ENCODE measurements at places on chromosomes 7 and 10. TPM values are rescaled to one million over a fixed set of nuclear protein-coding genes. Genes with fewer than 3 reads are reported as not detected.

GRCh38 chr10:34704526-34705184, 110.4 kb downstream of the PARD3 start:
- peaks cover 11% of the 10 kb centered on the region for H3K27me3 ChIP-seq
- H3K36me3 ChIP-seq: no peaks in the 10 kb centered on the region
- peaks cover 5% of the 10 kb centered on the region for H3K4me1 ChIP-seq

C10orf90 gene
- not detected for total RNA-seq

- DNase-seq: no peak
- no peaks in the 10 kb centered on the region for H3K27me3 ChIP-seq
- peaks cover 49% of the 10 kb centered on the region for H3K36me3 ChIP-seq
- H3K27ac ChIP-seq: no peak overlapping the region
- H3K4me1 ChIP-seq: no peaks in the 10 kb centered on the region
These were observed 18.1 kb downstream of the CEP55 start for GRCh38 chr10:93514521-93514920.

- H3K4me3 ChIP-seq: no peak overlapping the region
- H3K27ac ChIP-seq: no peak overlapping the region
- H3K36me3 ChIP-seq: no peaks in the 10 kb centered on the region
These were observed 81.2 kb downstream of the SLC16A9 start for GRCh38 chr10:59628456-59628855.

DNA sequence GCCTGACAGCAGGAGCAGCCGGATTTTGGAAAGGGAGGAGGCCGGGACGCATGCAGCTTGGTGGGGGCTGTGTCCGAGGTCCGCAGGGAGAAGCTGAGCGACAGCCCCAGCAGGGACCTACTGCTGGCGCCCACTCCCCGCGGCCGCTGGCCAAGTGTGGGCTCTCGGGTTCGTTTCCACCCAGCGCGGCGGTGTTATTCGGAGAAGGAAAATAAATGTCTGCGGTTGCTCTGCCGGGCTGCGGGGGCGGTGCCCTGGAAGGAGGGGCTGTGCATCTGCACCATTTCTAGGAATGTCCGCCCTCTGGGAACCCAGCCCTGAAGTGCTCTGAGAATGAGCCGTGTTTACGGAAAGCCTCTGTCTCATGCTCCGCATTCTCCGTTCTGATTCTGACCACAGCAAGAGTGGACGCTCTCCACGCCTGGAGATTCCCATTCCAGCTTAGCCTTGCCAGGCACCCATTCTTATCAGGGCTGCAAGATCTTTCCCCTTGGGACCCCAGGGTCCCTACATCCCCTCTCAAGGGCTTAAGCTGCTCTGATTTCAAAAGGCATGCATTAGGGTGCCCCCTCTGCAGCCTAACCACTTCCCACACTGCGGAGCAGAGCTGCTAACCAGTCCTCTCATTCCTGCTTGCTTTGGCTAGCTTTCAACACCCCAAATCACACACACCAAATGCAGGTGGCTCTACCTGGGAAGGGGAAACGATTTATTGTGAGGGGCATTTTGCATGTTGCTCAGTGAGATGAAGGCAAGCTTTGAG, 256.6 kb upstream of the GLI3 start:
- no peak overlapping the region for H3K4me3 ChIP-seq
- H3K27ac ChIP-seq: no peak overlapping the region
- no peaks in the 10 kb centered on the region for H3K36me3 ChIP-seq
- peaks cover 4% of the 10 kb centered on the region for H3K4me1 ChIP-seq

DNA sequence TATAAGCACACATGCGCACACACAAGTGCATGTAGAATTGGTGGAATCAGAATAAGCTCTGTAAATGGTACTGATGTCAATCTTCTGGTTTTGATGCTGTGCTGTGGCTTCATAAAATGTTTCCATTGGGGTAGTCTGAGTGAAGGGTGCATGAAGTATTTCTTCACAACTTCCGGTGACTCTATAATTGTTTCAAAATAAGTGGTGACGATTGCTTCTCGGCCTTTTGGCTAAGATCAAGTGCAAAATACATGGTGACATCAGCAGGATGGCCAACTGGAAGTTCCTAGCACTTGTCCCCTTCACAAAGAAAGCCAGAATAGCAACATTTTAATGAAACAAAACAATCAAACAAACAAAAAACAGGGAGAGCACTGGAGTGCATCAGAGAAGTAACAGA, 41.6 kb upstream of the CAMK2B start:
- DNase-seq: no peak
- H3K4me3 ChIP-seq: no peak overlapping the region
- peaks cover 4% of the 10 kb centered on the region for H3K4me1 ChIP-seq
- no peaks in the 10 kb centered on the region for H3K36me3 ChIP-seq
- H3K27me3 ChIP-seq: peaks cover 55% of the 10 kb centered on the region

- no peaks in the 10 kb centered on the region for H3K4me1 ChIP-seq
- DNase-seq: no peak
- H3K4me3 ChIP-seq: no peak overlapping the region
- no peaks in the 10 kb centered on the region for H3K27me3 ChIP-seq
- H3K27ac ChIP-seq: no peak overlapping the region
These were observed 51.4 kb downstream of the CDH23 start for GRCh38 chr10:71448146-71448545.

CCL26 gene
- total RNA-seq: not detected

TAS2R39 gene
- not detected for total RNA-seq
